Activated B cell treated with CpG ODN at 0.5 μM for 24 hours (primary cell): ENCODE measurements at places on chromosomes 5 and 9.

- DNase-seq = no peak
These were observed 6.3 kb upstream of the NR5A1 start for GRCh38 chr9:124513376-124513994.

- DNase-seq = no peak
These were observed 72.3 kb downstream of the RAPGEF1 start for GRCh38 chr9:131667576-131667975.

GRCh38 chr5:89265511-89266179 lies 382.7 kb upstream of the MEF2C start:
- no peak for DNase-seq

DNA sequence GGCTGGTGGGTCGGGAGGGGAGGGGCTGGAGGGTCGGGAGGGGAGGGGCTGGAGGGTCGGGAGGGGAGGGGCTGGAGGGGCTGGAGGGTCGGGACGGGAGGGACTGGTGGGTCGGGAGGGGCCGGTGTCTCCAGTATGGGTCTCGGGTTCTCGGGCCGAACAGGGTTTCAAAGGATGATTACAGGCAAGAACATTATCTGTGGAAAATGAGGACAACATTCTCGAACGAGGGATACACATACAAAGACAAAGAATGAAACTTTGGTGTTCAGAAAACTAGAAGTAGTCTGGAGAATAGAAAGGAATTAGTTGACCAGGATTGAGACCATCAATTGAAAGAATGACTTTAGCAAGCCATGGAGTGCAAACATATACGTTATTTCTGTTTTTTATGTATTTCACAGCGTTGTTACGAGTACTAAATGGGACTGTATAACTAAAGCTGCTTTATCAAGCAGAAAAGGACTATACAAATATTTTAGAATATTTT lies 360 bp upstream of the ZCCHC10 start:
- DNase-seq = no peak

DNA sequence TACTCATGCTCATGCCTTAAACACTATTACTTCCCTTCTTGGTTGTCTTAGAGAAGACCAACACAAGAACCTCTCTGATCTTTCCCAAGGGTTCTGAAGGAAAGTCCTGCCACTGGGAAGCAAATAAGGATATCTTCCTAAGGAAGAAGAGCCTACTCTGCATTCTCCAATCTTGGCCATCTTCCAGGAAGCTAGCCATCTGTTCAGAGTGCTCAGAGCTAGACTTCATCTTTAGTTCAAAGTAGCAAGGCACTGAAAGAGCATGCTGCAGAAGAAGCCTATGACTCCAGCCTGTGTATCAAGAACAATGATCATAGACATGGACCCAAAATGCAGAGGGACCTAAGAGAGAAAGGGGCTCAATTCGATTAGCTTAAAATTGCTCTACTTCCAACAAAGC lies 114.7 kb downstream of the KIAA0825 start:
- DNase-seq = no peak

DNA sequence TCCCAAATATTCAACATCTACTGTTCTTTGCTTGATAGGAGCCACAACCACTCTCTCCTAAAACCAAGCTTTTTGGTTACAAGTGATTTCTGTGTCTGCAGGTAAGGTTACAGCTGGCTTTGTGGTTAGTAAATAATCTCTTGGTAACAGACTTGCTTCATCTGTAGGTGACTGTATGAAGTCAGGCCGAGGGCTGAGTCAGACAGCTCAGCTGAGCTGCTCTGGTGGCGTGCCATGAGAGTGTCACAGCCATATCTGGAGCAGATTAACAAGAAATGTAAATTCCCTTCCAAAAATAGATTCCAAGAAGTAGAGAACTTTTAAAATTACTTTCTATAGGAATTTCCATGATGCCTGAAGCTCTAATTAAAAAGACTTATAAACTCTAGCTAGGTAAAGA lies 23.7 kb upstream of the TAS2R1 start:
- no peak for DNase-seq
